ENCODE measurements at places on chromosomes 2 and 18.

GRCh38 chr18:73478191-73478590, 610.4 kb upstream of the NETO1 start:
- DNase-seq: no peak

DNA sequence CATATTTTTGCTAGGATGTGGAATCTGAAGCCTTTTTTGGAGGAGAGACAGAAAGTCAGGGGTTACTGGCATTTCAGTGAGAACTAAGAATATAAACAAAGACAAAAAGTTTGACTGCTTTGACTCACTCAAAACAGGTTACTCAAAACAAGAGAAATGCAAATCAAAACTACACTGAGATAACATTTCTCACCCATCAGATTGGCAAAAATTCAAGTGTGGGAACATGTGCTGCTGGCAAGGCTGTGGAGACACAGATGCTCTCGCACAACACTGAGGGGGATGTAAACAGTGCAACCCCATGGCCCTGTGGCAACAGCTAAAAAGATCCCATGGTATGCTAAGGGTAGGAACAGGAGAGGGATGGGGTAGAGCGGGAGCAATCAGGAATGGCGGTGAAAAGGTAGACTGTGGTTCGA, 86.6 kb downstream of the DTNB start:
- peak; percentile 12 for DNase-seq

GRCh38 chr18:3468066-3468705, 18.2 kb downstream of the TGIF1 start:
- DNase-seq: no peak

DNA sequence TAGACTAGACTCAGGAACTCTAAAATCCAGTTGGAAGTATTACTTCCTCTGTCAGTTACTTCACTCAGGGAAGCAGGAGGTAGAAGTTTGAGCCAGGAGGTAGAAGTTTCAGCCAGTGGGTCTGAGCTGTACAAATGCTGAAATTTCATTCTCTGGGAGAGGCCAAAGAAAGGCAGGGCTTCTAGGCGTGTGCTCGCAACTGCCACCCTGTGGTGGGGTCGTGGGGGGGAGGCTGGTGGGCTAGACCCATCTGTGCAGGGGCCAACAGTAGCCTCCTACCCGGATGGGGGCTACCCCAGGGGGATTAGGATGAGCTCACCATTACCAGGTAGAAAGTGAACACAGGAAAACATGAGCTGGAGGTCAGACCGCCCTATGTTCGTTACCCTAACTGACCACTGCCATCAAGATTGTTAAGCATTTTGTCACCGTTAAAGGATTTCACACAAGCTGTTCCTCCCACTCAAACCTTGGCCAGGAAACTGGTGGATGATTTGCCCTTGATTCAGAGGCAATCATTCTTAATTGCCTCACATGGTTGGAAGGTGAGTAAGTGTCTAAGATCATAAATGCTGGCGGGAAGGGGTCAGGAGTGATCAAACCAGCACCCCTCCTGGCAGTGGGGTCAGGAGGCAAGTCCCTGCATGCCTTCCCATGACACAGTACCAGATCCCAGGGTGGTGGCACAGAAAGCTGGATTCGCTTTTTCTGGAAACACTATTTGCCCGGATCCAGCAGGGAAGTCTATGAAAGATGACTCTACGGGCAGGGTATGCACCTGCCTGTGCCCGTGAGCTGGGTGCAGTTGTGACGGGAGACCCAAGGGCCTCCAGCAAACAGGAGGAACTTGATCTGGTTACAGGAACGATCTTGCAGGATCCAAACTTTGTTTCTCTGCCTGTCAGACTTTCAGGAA, 5.2 kb upstream of the FHL2 start:
- DNase-seq: peak; percentile 13

DNA sequence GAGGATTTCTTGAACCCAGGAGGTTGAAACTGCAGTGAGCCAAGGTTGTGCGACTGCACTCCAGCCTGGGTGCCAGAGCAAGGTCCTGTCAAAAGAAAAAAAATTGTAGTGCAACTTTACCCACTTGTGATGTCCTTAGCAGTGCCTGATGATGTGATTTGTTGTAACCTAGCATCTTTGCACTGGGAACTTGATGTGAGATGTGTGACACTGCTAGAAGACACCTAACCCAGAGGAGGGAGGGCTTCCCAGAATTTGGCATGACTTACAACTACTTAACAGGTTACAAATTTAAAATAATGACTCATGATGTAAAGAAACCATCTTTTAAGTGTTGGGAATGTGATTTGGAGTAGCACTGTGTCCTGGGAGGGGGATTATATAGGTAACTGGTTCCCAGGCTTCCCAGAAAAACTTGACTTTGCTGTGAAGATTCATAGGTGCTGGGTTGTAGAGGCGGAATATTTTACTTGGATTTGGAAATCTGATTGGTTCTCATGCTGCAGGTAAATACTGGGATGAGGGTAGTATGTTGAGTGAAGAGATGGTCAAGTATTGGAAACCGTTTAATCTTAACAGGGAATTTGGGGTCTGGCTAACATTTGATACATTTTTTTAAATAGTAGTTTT, 3.7 kb downstream of the EEF1B2 start:
- DNase-seq: peak; percentile 45

DNA sequence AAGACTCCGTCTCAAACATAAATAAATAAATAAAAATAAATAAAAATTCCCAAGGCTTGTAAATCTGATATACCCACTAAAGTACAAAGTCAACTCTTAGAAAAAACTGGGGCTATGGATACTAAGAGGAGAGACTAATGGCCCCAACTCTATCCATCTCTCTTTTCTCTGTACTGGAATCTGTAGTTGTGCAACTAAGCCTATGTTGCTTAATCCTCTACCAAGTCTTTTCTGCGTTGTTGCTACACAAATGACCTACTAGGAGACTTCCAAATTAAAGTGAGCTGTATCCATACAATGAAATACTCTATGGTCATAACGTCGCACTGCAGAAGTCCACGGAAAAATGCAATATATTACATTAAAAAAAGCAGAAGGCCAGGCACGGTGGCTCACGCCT, 8.1 kb downstream of the MRPS5 start:
- no peak for DNase-seq

- DNase-seq: peak; percentile 64
Measured at GRCh38 chr2:169221745-169222369, 140.5 kb downstream of the LRP2 start.

DNA sequence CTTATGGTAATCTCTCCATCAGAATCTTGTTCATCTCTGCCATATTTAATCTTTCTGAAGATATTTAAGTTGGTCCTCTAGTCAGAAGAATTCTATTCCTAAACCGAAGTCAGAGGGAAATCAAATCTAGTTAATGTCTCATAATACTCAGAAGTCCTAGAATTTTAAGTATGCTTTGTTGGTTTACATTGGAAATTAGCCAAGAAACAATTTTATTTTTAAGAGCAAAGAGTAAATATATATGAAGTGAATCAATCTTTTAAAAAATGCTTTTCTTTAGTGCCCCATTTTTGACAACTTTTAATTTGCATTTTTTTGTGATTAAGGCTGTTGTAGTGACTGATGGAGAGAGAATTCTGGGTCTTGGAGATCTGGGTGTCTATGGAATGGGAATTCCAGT, 38.1 kb downstream of the ME2 start:
- no peak for DNase-seq

DNA sequence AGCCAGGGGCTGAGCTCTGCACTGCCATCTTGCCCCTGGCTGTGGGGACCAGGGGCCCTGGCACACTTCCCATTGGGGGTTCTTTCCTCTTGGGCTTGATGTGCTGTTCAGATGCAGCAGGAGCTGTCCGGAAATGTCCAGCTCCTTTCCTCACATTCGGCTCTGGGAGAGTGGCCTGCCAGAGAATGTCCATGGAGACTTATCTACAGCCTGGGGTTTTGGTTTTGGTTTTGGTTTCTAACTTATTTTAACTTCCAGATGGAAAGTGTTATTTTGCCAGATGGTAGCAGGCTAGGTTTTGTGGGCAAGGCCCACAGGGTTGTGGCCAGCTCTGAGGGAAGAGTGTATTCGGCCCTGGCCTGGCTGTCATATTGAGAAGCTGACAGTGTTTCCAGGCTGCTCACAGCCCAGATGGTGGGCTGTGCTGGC, 177.3 kb downstream of the ANKRD30B start:
- DNase-seq: no peak

DNA sequence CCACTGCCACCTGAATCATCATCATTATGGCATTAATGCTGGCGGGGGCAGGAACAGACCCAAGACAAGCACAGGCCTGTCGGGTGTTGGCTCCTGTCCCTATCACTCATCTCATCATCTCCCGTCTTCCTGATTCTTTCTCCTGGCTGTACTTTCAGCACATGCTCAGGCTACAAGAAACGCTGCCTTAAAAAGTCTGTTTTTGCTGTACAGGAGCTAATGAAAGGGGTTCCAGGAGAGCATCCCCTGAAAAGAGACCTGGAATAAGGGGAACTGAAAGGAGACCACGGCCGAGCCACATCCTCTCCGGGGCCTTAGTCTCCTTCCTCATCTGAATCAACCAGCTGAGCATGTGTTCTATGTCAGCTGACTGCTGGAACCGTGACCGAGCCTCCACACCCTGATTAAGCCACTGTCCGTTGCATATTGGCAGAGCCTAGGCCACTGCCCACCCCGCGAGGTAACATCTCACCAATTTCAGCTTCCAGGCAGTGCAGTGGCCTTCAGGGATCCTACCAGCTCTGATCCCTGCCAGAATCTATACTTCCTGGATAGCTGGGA, 62.6 kb downstream of the DNMT3A start:
- peak; percentile 65 for DNase-seq

GRCh38 chr2:109256921-109257320, 127.9 kb downstream of the SH3RF3 start:
- DNase-seq: no peak

DNA sequence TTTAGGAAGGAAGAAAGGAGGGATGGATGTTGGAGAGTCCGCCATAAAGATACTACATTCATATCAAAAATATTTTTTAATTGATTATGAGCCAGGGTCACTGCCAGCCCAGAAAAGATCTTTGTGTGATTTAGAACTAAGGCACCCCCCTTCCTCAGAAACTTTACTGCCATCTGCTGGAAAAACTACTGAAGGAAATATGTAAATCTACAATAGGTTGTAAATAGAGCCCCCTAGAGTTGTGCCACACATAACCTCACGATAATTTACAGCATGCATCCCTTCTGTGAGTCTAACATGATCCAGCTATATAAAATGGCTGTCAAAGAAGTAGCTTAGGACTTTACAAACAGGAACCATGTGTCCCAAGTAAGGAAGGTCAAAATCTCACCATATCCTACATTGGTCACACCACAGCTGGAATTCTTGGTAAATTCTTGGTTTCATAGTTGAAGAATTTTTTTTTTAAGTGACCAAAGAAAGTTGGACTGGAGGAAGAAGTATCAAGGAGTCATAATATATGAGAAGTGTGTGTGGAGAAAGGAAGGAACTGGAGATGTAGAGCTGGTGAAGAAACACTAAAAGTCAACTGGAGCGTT, 152.5 kb downstream of the CYP26B1 start:
- peak; percentile 43 for DNase-seq

DNA sequence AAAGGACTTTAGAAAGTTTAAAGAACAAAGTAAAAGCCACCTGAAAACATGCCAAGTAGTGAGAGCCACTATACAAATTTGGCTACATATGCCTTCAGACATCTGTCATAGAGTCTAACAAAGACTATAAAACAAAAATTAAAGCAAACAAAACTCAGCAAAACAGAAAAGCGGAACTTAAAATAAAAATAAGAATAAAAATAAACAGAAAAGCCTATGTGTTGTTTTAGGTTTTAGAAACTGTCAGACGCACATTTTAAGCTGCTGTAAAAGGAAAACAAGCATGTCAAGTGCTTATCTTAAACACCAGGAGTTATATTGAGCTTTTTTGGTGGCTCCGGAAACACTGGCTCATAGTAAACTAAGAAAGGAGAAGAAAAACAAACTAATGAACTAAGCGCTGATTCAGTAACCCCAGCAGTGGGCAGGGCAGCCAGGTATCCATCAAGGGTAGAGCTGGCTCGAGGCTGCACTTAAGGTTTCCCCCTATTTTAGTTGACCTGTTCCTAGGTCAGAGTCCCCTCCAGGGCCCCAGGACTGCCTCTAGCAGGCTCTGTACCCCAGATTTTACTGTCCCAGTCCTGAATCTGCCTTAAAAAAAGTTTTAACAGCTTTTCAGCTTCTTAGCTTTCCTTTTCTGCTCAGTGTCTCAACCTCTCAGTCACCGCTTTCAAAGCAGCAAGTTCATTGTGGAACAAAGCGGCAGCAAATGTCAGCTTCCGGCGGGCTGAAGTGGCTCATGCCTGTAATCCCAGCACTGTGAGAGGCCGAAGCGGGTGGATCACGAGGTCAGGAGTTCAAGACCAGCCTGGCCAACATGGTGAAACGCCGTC, 15.4 kb upstream of the RMC1 start:
- DNase-seq: peak; percentile 50

DNA sequence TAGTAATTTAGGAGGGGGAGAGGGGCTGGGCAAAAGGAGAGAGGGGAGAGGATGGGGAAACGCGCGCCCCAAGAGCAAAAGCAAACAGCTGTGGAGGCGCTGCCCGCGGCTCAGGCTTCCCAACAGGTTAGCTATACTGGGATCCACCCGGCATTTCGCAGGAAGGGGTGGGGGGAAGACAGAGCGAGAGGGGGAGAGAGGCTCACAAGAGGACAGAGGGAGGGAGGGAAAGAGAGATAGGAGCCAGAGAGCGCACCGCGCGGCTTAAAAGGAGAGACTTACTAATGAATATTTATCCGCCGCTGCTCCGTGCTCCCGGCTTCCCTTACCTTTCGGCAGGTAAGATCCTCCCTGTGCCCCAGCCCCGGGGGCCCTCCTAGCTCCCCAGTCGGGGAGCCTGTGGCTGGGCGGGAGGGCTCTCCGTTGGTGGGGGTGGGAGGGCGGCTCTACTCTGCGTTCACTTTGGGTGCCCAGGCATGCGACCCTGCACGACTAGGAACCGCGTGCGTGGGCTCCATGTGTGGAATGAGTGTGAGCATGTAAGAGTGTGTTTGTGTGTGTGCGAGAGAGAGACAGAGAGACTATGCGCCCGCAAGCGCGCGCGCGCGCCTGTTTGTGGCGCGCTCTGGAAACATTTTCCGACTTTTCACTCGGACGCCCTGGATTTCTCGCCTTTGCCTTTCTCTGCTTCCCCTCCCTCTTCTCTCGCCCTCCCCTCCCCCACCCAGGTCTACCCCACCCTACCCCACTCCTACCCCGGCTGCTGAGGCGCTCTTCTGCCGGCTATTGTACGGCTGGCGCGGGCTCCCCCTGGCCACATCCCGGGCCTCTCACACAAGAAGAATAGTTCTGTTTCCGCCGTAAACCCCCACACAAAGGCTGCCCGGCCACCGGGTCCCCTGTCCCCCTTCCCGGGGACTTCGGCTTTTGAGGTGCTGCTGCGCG, 7.2 kb upstream of the SIX3 start:
- DNase-seq: no peak

GRCh38 chr2:211534632-211535031, 978.2 kb downstream of the CPS1 start:
- no peak for DNase-seq

DNA sequence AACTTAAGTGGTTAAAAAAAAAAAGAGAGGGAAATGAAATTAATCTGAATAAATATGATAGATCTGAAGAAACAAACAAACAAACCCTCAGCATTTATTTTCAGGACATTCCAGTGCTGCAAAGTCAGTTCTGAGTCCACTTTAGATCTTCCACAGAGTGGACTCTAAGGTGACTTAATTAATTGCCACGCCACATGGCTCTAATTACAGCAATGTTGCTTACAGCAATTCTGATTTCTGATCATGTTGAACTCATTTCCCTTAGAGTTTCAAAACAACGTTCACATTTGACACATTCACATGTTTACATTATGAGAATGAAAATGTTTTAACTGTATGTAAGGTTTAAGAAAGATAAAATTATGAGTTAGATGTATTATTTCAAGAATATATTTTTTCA, 38.6 kb upstream of the RASGRP3 start:
- DNase-seq: no peak
